ENCODE measurements at places on chromosomes 6 and 20.

- DNase-seq: no peak
Observed at GRCh38 chr20:51156041-51156982, 133.4 kb upstream of the KCNG1 start.

GRCh38 chr6:134103006-134103405 is 50.6 kb upstream of the SLC2A12 start:
- DNase-seq: no peak

- no peak for DNase-seq
Observed at GRCh38 chr6:34506718-34507117, 40.8 kb downstream of the PACSIN1 start.

DNA sequence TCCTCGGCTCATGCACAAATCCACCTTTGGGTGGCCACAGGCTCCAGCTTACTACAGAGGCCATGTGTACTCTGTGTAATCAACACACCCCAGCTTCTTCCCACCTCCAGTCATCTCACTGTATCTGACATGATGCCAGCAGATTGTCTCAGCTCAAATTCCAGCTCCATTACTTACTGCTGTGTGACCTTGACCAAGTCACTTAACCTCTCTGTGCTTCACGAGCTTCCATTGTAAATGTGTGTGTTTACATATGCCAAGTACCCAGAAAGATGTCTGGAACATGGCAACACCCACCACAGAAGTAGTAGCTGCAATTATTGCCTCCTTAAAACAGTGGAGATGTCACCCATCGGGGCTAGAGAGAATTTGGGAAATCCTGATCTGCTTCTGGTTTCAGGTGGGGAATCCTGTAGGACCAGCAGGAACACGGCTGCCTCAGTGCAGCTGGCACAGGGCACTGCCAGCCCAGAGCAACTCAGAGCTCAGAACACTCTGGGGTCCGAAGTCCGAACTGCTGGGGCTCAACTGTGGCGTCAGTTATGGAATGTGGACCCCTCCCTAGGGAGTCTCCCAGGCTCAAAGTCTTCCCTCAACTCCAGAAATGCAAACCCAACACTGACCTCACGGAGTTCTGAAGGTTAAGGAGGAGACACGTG is 21.2 kb upstream of the HLA-B start:
- no peak for DNase-seq

GRCh38 chr20:57701090-57701489 is 8.7 kb downstream of the PMEPA1 start:
- DNase-seq: no peak

DNA sequence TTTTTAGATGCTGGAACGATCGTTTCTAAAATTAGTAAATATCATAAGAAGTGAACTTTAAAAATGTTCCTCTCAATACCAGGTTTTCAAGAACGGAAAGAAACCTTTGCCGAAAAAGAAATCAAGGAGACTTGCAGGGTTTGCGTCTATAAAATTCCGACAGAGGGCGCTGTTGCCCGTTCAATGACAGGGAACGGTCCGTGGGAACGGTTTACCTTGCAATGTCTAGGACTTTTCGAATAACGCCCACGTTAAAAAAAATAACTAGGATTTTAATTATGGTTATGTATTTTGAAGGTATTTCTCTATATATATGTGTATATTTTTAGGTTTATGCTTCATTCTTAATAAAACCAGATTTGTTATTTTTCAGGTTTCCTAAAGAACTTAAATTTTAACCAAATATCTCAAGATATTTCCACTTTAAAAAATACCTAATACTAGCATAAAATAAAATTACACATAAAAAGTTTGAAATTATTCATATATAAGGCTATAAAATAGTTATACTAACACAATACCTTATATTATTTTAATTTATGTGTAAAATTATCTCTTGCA is 2.5 kb upstream of the TFAP2B start:
- DNase-seq: peak; percentile 65

DNA sequence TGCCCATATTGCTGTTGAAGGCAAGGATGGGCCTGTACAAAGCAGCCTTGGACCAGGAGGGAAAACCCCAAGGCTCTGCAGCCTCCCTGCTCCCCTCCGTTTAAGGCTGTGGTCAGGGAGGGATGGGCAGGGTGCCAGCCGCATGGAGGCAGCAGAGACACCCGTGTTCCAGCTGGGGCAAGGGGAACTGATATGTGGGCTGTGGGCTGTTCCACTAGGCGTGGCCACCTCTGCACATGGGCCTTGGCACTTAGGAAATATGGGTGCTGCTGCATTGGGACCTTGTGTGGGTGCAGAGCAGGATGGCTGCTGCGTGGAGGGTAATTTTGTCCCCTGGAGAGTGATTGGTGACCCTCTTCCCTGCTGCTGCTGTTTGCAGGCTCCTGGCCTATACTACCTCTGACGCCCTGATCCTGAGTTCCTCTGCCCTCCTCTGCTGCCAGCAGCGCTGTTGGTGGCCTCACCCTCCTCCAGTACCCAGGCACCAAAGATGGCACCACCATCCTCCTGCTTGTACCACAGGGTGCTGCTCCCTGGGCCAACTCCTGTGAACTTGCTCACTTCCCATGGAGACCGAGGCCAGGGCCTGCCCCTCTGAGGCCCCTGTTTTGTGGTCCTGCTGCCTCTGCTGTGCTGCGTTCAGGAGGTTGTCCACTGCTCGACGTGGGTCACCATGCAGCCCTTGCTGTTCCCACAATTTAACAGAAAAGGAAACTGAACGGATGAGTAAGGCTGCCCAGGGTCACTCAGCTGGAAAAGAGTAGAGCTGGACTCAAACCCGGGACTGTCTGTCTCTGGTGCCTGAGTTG is 35.3 kb downstream of the PANK2 start:
- no peak for DNase-seq

GRCh38 chr20:61189534-61189933 is 62.5 kb upstream of the CDH4 start:
- DNase-seq: no peak

GRCh38 chr6:169156108-169156792 is 97.4 kb downstream of the THBS2 start:
- DNase-seq: no peak

- DNase-seq: no peak
Observed at GRCh38 chr6:43826730-43827129, 56.7 kb downstream of the VEGFA start.

DNA sequence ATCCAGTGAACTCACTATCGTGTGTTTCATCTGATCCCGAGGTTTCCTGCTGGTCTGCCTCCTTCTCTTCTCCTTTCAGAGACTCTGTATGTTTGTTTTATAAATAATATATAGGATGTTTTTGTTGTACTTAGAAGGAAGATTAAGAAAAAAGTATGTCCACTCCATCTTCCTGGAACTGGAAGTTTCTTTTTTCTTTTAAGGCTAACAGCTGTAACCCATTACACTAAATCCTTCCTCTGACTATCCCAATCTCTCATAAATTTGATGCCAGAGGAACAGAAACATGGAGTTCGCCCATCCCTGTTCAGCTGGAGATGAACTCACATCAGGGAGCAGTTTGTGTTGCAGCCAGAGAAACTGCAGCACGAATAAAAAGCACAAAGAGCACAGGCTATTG is 20.7 kb downstream of the RIPK1 start:
- no peak for DNase-seq

DNA sequence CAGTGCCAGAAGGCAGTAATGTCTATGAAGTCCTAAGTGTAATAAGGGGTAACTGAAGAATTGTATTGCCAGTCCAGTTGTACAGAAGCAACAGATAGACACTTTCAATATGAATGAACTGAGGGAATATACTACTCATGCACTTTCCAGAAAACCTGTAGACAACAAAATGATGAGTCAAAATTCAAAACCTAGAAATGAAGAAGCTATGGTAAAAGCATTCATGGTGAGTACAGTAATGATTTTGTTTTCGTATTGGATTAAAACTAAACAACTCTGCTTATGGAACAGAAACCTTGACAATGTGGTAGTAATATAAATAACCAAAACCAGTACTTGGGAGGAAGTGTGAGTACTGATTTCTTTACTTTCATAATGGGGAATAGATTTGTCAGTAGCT is 35.0 kb downstream of the ARMC2 start:
- no peak for DNase-seq

DNA sequence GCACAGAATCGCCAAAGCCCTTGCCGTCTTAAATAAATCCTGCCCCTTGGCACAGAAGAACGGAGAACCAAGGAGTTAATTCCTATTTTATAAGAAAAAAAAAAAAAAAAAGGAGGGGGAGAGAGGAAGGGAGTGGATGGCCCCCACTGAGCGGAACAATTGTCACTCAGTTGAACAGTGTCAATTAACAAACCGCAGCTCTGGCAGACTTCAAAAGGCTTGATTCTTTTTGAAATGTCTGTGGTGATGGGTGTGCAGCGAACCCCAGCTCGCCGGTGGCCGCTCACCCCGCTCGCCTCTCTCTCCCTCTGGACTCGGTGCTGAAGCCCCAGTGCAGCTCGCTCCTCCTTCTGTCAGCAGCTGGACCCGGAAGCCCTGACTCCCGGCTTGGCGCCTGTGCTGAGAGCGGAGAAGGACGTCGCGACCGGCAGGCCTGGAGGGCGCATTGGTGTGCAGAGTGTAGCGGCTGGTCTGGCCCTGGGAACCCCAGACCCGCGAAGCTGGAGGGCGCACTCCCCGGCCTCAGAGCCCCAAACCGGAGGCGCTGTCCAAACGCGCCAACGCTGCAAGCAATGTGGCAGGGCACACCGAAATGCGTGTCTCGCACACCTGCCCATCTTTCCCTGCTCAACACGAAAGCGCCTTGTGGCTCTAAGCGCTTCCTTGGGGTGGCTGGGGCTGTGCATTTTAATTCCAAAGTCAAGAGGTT is 3.4 kb downstream of the LINC00237 start:
- peak; percentile 74 for DNase-seq

DNA sequence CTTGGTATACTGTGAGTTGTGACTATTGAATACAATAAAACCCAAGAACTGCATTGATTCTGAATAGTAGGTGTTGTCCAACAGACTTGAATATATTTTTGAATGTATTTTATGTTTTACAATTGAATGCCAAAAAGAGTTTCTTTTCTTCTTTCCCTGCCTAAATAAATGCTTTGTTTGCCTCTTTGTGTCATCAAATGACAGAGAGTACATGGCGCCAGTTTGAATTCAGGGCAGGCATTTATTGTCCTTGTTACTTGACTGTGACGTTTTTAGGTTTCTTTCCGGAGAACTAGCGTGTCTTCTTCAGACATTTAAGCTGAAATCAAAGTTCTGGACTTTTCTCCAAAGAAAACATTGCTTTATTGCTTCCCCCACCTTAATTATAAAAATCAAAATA is 16.6 kb downstream of the KIF3B start:
- no peak for DNase-seq

DNA sequence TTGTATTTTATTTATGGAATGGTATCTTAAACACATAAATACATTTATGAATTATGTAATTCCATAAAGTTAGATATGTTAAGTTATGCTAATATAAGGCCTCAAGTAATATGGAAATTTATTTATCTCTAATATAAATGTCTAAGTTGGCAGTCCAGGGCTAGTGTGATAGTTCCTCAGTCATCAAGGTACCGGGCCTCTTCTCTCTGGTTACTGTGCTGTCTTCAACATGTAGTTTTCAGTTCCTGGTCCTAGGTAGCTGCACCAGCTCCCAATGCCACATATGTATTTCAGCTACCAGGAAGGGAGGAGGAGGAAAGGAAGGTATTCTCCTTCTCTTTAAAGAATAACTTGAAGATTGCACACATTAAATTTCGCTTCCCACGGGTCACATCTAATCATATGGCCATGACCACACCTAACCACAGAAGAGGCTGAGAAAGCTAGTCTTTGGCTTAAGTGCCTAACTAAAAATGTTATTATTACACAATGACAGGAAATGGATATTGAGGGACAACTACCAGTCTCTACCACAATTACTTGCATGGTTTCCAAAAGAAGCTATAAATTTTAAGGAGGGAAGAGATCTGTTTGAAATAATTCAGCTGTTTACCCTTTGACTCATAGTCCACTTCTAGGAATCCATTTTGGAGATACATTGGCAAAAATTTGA is 68.6 kb downstream of the BCKDHB start:
- DNase-seq: no peak
